ENCODE measurements at places on chromosomes 16 and 17.
A peak's percentile ranks its signal among the peaks of the same experiment; 100 is the strongest.

DNA sequence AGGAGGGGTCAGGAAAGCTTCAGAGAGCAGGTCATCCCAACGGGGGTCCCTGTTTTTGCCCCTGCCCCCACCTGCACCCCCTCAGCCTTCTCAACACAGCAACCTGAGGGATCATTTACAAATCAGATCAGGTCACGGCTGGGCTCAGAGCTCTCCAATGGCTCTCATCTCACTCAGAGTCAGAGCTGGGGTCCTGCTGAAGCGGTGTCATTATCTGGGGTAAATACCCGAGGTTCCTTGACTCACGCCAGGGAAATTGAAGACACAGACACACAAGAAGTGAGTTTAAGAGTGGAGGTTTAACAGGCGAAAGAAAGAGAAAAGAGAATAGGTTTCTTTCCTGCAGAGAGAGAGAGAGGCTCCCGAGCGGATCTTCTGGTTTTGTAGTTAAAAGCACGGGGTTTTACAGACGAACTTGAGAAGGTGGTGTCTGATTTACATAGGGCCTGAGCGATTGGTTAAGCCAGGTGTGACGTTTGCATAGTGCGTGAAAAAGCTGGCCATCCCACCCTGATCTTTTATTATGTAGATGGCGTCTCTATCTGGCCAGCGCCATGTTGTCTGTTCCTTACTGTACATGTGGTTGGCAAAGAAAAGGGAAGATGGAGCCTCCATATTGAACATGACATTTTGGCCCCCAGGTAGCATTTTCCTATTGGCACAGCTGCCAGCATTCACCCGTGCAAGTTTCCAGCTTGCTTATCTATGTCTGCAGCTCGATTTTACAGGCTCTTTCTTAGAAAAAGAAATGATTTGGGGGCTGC is 51.4 kb downstream of the WSB1 start:
- ATAC-seq, result no peak

- no peak for ATAC-seq
Measured at GRCh38 chr16:19595043-19595767, 39.7 kb downstream of the VPS35L start.

DNA sequence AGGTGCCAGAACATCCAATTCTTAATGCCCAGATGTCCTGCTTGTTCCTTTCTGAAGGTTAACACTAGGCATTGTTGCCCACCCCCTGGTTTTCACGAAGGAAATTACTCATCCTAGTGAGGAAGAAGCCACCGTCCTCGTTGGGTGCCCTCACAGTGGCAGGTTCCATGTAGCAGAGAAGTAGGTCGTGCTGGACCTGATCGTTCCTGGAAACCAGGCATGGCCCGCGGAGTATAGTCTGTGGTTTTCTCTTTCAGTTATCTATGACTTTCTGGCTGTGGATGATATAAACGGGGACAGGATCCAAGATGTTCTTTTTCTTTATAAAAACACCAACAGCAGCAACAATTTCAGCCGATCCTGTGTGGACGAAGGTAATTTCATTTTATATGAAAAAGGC is 16.5 kb downstream of the RGS11 start:
- ATAC-seq, result no peak

GRCh38 chr17:67374329-67375053 is 2.6 kb upstream of the PITPNC1 start:
- ATAC-seq, result peak; percentile 59

GRCh38 chr17:67707442-67707841 is 10.3 kb upstream of the NOL11 start:
- no peak for ATAC-seq

DNA sequence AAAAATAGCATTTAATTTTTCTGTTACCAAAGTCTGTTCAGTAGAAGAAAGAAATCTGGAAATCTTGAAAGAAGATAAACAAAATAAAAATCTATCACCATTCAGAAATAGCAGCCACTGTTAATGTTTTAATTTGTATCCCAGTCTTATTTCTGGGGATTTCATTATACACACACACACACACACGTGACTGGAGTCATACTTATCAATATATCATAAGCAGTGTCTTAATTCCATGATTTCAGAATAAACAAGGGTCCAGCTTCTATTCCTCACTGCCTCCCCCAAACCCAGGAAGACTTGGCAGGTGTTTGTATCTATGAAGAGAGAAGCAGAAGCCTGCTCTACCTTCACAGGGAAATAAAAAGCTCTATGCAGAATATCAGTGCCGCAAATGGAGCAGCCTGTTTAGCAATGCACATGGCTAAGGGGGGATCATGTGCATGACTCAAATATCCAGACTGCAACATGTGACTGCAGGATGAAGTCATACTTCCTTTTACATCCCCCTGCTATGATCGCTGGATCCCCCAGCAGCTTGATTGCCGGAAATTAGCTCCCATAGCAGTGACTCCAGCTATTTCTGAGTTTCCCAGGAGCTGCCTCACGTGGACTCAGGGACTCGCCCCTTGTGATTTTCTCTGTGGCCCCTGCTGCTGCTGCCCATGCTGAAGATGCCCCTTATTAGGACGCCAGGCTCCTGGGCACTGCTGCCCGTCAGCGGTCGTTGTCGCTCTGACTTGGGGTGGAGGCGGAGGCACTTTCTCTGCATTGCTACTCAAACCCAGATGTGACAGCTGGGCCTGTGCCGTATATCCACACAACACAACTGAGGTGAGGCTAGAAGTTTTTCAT is 341.0 kb downstream of the CPPED1 start:
- ATAC-seq, result no peak

DNA sequence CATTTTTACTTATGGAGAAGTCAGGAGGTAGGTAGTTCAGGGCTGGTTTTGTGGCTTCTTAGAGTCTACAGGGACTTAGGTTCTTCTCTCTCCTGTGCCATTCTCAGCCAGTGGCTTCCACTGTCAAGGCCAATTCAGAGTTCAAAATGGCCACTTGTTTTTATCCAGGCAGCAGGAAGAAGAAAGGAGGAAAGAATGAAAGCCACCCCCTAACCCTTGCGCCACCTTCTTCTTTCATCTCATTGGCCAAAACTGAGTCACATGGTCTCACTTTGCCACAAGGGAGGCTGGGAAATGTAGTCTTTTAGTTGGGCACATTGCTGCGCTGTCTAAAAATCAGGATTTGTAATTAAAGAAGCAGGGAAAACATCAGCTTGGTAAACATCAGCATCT is 60.8 kb upstream of the MED9 start:
- peak; percentile 66 for ATAC-seq

DNA sequence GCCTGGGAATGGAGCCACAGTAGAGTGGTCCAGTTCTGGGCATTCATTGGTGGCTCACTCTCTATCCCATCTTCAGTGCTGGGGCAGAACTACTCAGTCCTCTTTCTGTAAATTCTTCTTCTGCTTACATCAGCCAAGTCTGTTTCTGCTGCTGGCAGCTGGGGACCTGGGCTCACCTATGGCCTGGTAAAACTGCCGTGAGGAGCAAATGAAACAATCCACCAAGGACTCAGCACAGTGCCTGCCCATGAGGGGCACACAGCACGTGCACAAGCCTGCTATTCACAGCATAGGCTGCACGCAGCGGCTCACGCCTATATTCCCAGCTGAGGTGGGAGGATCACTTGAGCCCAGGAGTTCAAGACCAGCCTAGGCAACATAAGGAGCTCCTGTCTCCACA is 30.9 kb upstream of the SNN start:
- ATAC-seq, result no peak

GRCh38 chr17:53818929-53819328 is 3.8 kb upstream of the KIF2B start:
- ATAC-seq, result no peak

- peak; percentile 72 for ATAC-seq
Measured at GRCh38 chr17:5282642-5283217, 646 bp downstream of the RABEP1 start.

- ATAC-seq, result no peak
Measured at GRCh38 chr17:30580916-30581315, 103.7 kb downstream of the GOSR1 start.

DNA sequence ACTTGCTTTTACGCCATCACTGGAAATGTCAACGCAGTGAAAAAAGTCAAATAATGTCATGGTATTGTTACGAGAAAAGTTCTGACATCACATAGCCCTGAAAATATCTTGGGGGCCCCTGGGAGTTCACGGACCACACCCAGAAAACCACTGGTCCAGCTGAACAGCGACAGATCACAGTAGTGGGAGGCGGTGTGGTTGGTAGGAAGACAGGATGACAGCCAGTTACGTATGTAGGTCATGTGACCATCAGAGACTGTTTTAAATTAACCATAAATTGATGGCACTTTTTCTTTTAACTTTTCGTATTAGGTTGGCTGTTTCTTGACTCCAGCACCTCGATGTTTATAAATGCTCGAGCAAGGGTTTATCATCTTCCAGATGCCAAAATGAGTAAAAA is 11.9 kb downstream of the ERCC4 start:
- no peak for ATAC-seq
